ENCODE measurements at places on chromosomes 12 and 14. TPM values are rescaled to one million over a fixed set of nuclear protein-coding genes. Genes with fewer than 3 reads are reported as not detected.

The KCNK10 gene
- not detected for total RNA-seq

The GLI1 gene
- 0.26 TPM for total RNA-seq

The APOF gene
- not detected for total RNA-seq

The HCAR2 gene
- not detected for total RNA-seq

The KRT72 gene
- total RNA-seq: not detected

The LHX5 gene
- not detected for total RNA-seq

The DACT1 gene
- total RNA-seq: 6.7 TPM

The NAB2 gene
- total RNA-seq: 46.5 TPM

The HCAR3 gene
- total RNA-seq: not detected

The COCH gene
- total RNA-seq: 0.13 TPM

The RFLNA gene
- 5.2 TPM for total RNA-seq

The FGF6 gene
- total RNA-seq: not detected

The CTSG gene
- not detected for total RNA-seq

The BCL11B gene
- total RNA-seq: not detected

The OVCH1 gene
- 0.65 TPM for total RNA-seq

The SERPINA3 gene
- total RNA-seq: 24.2 TPM

The CNTN1 gene
- total RNA-seq: not detected

The HIP1R gene
- total RNA-seq: 14.5 TPM

The RTN1 gene
- 0.39 TPM for total RNA-seq

The TCL1B gene
- not detected for total RNA-seq

The ADAM20 gene
- total RNA-seq: 2.9 TPM

The FAM90A1 gene
- total RNA-seq: 0.13 TPM

The KERA gene
- not detected for total RNA-seq

The LRRC43 gene
- total RNA-seq: 1.0 TPM

The RHOF gene
- 18.6 TPM for total RNA-seq

All from articular chondrocyte of knee joint (primary cell).